Hematopoietic multipotent progenitor cell (in vitro differentiated cells): ENCODE measurements at places on chromosomes 6 and 20. TPM values are rescaled to one million over a fixed set of nuclear protein-coding genes. Genes with fewer than 3 reads are reported as not detected.

The UNC5CL gene
- total RNA-seq, result 1.3 TPM

The RING1 gene
- 40.4 TPM for total RNA-seq

The GABRR1 gene
- total RNA-seq, result not detected

The LHFPL5 gene
- not detected for total RNA-seq

The SPATA25 gene
- 5.9 TPM for total RNA-seq

The SLC22A2 gene
- total RNA-seq, result not detected

The SCUBE3 gene
- not detected for total RNA-seq

- DNase-seq, result no peak
Observed at GRCh38 chr6:43710576-43710975, 23.0 kb upstream of the MRPS18A start.

DNA sequence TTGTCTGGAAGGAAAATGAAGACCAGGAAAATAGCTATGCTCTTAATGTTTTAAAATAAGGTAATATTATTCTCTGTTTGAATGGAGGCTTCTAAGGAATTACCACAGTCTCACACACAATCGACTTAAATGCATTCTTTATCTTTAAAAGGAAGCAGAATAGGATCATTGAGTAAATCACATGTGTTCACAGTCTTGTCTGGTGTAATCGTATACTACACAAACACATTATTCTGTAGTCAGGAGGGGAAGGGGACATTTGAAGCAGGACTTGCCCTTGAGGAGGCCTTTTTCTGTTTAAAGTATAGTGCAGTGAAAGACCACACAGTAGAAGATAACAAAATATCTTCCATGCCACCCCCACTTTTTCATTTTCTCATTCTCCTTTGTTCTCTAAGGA is 20.6 kb upstream of the REV3L start:
- no peak for DNase-seq

DNA sequence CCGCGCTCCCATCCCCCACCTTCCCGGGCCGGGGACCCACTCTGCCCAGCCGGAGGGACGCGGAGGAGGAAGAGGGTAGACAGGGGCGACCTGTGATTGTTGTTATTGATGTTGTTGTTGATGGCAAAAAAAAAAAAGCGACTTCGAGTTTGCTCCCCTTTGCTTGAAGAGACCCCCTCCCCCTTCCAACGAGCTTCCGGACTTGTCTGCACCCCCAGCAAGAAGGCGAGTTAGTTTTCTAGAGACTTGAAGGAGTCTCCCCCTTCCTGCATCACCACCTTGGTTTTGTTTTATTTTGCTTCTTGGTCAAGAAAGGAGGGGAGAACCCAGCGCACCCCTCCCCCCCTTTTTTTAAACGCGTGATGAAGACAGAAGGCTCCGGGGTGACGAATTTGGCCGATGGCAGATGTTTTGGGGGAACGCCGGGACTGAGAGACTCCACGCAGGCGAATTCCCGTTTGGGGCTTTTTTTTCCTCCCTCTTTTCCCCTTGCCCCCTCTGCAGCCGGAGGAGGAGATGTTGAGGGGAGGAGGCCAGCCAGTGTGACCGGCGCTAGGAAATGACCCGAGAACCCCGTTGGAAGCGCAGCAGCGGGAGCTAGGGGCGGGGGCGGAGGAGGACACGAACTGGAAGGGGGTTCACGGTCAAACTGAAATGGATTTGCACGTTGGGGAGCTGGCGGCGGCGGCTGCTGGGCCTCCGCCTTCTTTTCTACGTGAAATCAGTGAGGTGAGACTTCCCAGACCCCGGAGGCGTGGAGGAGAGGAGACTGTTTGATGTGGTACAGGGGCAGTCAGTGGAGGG is 2.8 kb downstream of the SOX4 start:
- DNase-seq, result peak; percentile 41

DNA sequence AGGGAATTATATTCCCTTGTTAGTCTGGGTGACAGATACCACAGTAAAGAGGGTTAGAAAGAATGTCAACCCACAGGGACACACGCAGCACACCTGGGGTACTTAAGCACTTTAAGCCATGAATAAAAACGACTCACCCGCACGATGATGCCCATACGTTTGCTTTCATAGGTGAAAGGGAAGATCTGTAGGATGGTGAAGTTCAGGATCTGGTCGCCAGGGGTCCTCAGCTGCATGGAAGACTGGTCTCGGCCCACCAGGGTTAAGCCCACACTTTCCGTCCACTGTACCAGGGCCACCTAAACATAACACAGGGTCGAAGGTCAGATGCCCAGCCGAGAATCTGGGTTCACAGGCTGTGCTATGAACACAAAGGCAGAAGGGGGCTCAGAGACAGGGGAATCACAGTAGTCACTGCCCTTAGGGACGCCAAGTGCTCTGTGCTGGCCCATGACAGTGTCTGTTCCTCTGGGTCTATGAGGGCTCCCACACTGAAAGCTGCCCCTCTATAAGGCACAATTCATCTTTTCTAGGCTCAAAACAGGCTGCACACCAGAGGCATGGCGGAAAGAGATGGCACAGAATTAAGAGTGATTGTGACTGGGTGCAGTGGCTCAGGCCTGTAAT is 96.8 kb upstream of the NFATC2 start:
- no peak for DNase-seq

- no peak for DNase-seq
Observed at GRCh38 chr6:152922706-152923105, 60.1 kb downstream of the FBXO5 start.

DNA sequence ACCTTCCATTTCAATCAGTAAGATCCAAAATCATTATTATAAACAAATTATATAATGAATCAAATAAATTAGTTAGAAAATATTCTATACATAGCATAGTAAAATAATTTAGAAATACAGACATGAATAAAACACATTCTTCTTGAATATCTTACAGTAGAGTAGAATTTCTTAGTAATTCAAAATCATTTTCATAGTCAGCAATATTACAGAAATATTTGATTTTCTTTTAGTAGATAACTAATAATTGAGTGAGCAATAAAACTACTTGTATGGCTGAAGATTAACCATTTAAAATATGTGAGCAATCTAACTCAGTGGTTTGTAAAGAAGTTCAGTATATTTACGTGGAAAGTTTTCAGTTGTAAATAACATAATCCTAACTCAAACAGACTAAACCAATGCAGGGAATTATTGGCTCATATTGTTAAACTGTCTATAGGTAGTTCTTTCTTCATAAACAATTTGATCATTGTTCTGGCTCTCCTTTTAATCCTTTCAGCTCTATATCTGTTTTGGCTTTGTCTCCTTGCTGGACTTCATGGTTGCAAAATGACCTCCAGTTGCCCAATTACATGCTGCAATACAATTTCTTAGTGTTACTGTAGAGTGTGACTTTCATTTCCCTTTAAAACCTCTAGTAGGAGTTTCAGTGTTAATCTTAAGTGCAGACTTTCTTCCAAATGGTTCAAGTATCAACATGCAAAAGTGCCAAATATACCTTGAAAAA is 307.5 kb downstream of the EYS start:
- no peak for DNase-seq

- DNase-seq, result no peak
Observed at GRCh38 chr6:47084610-47085009, 42.5 kb upstream of the ADGRF1 start.

DNA sequence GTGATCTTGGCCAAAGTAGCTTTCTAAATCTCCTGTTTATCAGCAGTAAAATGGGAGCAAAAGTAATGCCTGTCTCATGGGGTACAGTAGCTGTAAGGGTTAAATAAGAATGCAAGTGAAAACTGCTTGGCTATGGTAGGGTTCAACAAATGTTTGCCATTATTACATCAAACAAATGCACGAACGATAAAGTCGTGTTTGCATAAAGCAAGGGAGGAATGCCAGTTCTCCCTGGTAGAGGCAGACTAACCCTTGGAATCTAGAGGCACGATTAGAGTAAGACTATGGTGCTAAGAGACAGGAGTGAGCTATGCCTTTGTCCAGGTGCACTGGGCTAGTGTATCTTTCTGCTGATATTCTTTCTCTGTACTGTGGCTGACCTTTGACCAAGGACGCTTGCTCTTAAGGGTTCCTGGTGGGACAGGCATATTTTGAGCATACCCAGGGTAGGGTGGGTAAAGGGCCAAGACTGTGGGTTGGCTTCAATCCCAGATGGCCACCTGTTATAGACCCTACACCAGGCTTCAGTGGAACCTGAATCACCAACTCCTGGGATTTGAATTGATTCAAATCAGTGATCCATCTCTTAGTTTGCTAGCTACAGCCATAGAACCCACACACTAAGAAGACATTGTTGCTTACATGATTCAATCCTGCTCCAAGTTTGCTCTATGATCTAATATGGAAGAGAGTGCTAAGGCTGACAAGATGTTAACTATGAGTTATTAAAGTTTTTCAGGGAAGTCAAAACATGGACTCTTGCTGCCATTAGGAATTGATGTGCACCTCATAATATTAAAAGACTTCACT is 139.9 kb downstream of the CCDC170 start:
- no peak for DNase-seq

GRCh38 chr20:61253640-61254511 is 1.8 kb downstream of the CDH4 start:
- DNase-seq, result no peak

GRCh38 chr6:163414946-163415619 is 565 bp downstream of the QKI start:
- DNase-seq, result peak; percentile 37

GRCh38 chr20:45701104-45701503 is 734 bp upstream of the WFDC13 start:
- no peak for DNase-seq

GRCh38 chr20:57133926-57134650 is 132.4 kb downstream of the BMP7 start:
- DNase-seq, result no peak

DNA sequence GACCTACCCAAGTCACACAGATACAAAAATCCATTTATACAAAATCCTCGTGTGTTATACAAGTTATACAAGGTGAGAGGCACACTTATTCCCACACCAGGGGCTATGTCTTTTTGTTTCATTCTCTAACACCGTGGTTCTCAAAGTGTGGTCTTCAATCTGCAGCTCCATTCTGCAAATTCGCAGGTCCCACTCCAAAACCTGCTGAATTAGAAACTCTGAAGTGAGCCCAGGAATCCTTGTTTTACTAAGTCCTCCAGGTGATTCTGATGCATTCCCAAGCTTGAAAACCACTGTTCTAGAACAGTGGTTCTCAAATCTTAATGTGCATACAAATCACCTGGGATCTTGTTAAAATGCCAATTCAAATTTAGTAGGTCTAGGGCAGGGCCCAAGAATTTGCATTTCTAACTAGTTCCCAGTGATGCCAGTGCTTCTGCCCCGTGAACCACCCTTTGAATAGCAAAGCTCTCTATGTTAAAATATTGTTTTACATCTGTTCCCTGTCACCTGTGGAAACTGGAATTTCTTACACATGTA is 35.1 kb downstream of the LRFN2 start:
- no peak for DNase-seq

DNA sequence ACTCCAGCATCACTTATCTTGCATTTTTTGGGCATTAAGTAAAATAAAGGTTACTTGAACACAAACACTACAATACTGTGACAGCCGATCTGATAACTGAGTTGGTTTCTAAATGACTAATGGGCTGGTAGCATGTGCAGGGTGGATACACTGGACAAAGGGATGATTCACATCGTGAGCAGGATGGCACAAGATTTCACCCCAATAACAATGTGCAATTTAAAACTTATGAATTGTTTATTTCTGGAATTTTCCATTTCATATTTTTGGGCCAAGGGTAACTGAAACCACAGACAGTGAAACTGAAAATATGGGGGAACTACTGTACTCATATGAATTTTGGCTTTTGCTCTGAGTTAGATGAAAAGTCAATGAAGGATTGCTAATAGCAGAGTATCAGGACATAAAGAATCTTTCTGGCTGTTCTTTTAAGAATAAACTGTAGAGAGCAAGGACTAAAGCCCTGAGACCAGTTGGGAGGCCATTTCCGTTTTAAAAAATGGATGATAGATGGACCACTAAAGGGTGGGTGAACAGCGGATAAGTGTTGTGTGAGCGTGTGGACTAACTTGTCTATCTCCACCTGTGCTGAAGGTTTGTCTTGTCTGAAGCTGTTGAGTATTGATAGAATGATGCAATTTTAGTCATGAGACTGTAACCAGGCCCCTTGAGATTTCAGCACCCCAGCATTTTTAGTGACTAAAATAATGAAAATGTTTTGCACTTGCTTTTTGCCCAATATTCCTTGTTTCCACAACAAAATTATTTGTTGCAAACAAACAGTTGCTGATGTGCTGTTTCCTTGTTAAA is 8.2 kb downstream of the SPINT3 start:
- no peak for DNase-seq

DNA sequence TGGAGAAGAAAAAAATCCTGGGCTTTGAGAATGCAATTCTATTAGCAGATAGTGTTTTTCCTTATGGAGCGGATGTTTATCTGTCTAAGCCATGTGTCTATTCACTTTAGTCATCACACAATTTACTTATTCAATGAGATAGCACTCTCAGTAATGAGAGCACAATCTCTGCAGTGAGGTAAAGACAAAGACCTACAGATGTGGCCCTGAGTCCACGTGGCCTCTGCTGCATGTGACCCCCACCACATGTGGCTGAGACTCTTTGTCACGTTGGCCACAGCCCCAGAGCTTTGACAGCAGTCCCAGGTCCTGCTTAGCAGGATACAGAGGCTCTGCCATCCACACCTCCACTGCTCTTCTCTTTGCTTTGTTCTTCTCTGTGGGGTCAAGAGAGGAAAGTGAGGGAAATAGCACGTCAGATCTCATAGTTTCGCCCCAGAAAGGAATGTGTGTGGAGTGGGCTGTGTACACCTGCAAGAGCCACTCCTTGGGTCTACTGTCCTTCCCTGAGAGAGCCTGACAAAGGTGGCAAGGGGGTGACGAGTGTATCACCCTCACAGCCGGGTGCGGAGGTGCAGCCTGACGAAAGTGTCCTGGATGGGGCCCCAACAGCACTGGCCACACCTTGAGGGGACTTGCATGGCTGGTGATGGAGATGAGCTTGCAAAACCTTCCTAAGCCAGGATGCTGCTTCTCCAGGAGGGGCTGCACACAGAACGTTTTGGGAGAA is 40.7 kb downstream of the ZNF831 start:
- no peak for DNase-seq

DNA sequence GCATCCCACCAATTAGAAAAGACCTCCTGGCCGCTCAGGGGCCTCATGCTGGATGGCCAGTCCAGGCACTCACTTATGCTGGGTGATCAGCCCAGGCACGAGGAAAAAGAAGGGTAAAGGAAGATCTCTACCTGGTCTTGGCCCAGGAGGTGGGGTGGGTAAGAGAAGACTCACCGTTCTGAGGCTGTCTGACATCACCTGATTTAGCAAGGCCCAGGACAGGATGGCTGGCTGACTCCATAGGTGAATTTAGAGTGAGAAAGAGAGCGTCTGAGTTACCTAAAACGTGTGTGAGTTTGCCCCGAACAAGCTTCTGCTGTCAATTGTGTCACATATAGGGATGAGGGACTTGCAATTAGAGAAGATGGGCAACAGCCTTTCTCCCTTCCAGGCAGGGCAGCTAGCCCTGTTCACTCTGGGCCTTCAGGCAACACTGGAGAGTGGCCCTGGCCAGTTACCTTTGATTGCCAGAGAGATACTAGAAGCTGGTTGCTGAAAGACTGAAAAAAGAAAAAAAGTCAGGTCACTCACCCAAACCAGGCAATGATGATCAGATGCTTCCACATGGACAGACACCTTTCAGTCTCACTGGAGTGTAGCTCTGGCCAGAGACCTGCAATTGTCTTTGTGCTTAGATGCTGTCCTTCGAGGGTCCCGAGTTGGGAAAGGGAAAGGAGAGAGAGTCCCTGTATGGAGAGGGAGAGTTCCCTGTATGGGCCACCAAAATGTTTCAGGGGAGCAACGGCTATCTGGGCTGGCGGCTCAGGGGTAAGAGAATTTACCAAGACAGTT is 35.7 kb upstream of the IER3 start:
- no peak for DNase-seq
